ENCODE measurements at places on chromosomes 7 and 10.

GRCh38 chr10:93722550-93722949 is 20.2 kb upstream of the FRA10AC1 start:
- DNase-seq = no peak

GRCh38 chr10:62979921-62980320 is 153.2 kb upstream of the NRBF2 start:
- DNase-seq = no peak

GRCh38 chr7:123961771-123962170 is 36.7 kb downstream of the SPAM1 start:
- DNase-seq = no peak

- DNase-seq = peak; percentile 27
Observed at GRCh38 chr10:23886355-23886754, 322.6 kb upstream of the KIAA1217 start.

DNA sequence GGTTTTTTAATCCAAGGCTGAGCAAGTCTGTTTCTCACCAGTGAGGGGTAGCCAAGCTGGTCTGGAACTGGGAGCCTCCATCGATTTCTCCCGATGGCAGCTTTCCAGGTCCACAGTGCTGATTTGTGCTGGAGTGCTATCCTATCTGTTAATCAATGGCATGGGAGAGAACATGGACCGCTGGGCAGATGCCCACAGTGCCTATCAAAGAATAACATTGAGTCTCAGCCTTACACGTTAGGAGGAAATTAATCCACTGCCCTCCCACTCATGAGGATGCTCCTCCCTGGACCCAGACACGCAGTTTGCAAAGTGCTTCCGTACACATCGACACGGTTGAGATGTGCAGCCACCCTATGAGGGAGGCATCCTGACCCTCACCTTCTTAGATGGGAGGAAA is 36.0 kb upstream of the CUX1 start:
- DNase-seq = no peak

DNA sequence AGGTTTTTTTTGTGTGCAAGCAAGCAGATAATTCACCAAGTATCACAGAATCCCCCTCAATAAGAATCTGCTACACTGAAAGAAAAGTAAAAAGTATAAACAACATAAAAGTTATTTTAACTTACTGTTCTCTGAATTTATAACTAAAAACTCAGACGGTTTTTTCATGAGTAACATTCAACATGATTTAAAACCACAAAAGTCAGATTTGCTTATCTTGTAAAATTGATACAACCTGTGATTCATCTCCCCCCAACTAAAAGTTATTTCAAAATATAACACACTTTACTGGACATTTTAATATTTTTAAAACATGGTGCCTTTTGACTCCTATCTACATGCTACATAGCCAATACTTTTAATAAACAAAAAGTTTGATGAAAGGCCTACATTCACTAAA is 32.8 kb downstream of the TSPAN12 start:
- no peak for DNase-seq

- no peak for DNase-seq
Observed at GRCh38 chr10:289581-289980, 154.3 kb downstream of the ZMYND11 start.

GRCh38 chr7:48511080-48511479 is 339.8 kb downstream of the ABCA13 start:
- DNase-seq = no peak

- DNase-seq = no peak
Observed at GRCh38 chr10:132595021-132595420, 57.4 kb downstream of the INPP5A start.

DNA sequence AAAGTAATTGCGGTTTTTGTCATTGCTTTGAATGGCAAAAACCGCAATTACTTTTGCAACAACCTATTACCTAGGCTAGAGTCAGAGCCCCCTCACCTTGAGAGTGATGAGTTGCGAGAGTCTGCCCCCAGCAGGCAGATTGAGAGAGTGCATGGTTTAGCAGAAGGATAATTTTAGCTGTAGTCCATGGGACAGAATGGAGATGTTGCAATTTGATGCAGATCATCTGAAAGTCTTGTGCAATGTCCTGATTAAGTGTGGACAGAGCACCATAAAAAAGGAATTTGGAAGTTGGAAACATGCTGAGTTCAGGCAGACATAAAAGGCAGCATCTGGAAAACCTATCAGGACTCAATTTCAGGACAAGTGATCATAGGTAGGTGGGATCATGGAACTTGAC is 48.7 kb downstream of the GPR141 start:
- peak; percentile 83 for DNase-seq

- DNase-seq = peak; percentile 1
Observed at GRCh38 chr7:109322833-109323232, 753.2 kb downstream of the DNAJB9 start.

Data from hematopoietic multipotent progenitor cell treated with erythropoietin and hydrocortisone succinate and interleukin-3 and kit ligand, for 4 days (in vitro differentiated cells).